ENCODE measurements at places on chromosomes 11 and 22.

- DNase-seq = no peak
These were observed 3.0 kb downstream of the GSTT4 start for GRCh38 chr22:24002272-24002671.

GRCh38 chr11:123477205-123477907 lies 47.3 kb downstream of the GRAMD1B start:
- DNase-seq = no peak

DNA sequence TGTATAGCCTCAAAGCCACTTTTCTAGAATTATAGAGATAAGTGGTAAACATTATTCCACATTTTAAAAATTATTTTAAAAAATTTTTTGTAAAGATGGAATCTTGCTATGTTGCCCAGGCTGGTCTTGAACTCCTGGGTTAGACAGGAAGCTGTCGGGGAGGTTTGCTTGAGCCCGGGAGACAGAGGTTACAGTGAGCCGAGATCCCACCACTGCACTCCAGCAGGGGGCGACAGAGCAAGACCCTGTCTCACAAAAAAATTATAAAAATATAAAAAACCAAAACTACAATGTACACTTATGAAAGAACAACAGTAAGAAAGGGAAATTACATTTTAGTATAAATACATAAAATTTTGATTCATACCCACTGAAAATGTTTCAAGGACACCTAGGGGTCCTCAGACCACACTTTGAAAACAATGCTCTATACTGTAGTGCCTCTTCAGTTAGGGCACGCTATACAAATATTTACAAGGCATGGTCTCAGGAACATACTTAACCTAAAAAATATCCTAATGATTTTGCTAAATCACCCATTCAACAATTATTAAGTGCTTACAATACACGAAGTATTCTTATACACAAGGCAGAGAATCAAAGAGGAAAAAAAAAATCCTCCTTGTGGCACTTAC lies 111.2 kb downstream of the MRTFA start:
- peak; percentile 42 for DNase-seq

GRCh38 chr11:67083786-67084366 lies 27.2 kb downstream of the RHOD start:
- no peak for DNase-seq

- DNase-seq = no peak
These were observed 18.7 kb downstream of the CELSR1 start for GRCh38 chr22:46518542-46519325.

- no peak for DNase-seq
These were observed 34.0 kb upstream of the A4GALT start for GRCh38 chr22:42754658-42755057.

GRCh38 chr11:103888541-103888951 lies 147.9 kb upstream of the DDI1 start:
- no peak for DNase-seq

DNA sequence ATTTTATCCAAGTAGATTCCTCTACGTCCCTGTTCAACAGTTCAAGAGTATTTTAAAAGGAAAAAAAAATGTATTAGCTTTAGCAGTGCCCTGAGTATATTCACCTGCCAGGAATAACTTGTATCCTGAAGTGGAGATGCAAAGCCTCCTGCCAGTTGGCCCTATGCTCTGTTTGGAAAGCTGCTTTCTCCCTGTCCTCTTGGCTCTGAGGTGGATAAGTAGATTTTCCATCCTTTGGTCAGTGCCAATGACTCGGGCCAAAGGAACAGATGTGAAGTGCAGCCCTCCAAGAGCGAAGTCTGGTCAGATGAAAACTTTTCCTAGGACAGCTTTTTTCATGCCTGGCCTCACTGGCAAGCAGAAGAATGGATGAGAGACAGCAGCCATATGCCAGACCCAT lies 839.9 kb upstream of the TENM4 start:
- DNase-seq = no peak

DNA sequence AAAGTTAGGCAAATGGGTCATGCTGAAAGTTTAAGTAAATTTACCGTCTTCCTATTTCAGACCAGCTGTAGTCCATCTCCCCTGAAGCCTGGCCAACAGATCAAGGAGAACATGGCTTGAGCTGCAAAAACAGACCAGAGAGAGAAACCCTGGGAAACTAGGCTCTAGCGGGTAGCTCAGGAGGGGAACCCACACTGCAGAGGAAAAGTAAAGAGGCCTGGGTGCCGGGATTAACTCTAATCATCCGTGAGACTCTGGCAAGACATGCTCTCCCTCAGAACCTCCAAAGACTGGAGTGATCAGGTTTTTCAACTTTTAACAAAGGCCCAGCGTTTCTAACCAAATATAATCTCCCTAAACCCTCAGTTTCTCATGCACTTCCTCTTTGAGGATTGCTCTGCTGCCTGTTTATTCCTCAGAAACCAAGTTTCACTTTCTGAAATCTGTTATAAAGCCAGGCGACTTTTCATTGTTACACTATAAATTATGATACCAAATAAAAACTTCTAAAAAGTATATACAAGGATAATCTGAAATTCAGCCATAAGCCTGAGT lies 67.5 kb downstream of the GAB2 start:
- DNase-seq = no peak

DNA sequence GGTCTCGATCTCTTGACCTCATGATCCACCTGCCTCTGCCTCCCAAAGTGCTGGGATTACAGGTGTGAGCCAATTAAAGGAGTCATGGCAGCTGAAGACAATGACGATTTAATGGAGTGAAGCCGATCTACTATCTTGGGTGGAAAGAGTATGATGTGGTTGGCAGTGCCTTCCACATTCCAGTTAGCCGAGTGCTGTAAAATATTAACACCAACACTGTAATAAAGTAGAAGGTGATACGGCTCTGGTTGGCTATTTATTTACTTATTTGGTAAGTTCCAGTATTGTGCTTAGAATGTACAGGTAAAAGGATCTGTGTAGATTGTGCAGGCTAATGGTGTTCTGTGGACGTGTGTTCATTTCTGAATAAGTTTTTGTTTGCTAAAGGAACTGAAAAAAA lies 149.6 kb upstream of the MTMR2 start:
- no peak for DNase-seq

DNA sequence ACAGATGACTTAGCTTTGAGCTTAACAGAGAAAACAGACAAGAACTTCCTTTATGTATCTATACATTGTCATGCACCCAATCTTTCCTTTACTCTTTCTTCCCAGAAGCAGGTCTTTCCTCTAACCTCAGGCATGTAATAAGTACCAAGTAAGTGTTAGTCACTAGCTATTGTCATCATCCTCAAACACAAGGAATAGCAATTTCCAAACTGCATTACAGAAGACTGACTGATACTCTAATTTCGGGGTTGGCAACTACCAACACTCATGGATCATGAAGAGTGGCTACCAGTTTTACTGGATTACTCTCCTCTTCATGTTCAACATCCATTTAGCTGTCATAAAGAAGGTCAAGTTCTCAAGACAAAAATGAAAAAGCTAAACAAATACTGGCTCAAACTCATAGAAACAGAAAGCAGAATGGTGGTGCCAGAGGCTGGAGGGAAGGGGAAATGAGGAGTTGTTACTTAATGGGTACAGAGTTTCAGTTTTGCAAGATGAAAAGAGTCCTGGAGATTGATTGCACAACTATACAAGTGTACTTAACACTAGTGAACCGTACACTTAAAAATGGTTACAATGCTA lies 111.6 kb downstream of the SIK3 start:
- DNase-seq = no peak

DNA sequence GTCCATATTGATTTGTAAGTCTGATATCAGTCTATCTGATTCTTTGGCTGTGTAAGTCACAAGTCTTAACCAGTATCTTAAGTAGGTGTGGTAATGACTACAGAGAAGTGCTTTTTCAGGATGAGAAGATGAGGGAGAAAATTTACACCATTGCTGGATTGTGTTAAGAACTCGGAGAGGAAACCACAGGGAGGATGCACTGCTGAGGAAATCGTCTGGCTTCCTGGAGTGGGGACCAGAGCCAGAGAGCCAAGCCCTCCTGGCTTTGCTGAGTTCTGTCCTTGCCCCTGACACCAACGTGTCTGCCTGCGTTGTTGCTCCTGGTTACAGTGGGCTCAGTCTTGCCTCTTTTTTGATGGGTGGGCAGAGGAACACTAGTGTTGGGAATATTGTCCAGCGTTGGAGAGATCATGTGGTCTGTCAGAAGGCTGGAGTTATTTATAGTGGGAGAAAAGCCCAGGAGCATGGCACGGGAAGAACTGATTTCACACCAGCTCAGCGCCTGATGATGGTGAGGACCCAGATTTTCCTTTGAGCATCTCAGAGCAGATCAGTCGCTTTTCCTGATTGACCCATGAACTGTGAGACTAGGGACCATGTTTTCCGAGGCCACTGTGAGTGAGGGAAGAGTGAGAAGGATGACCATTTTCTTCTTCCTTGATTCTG lies 29.6 kb downstream of the MARK2 start:
- DNase-seq = no peak

GRCh38 chr11:88043149-88043548 lies 132.1 kb downstream of the RAB38 start:
- no peak for DNase-seq

DNA sequence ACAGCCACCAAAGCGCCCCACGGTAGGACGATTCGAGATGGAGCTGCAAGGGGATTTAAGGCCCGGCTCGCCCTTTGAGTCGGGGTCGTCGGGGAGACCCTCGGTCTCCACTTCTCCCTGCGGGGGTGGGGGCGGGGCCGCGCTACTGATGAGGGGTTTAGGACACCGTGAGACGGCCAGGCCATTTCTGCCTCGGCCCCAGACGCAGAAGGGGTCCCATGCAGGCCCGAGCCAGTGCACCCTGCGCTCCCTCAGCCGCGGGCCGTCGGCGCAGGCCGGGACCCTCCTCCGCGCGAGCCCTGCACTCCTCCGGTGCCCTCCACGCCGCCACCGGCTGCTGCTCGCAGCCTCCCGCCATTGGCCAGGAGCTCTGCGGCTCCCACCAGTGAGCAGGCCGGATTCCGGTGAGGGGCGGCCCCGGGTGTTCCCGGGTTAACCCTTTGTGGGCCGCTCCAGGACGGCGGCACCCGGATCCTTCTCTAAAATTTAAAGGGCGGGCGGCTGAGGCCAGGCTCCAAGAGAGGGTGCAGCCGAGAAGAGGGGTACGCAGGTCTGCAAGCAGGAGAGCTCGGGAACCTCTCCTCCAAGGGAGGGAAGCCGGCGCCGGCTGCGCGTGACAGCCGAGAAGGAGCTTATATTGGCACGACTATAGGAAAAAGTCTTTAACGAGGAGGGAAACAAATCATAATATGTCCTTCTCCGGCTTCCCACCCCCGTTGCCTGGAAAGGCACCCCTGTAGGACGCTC lies 18.0 kb downstream of the CREB3L1 start:
- peak; percentile 26 for DNase-seq

- no peak for DNase-seq
These were observed 9.6 kb upstream of the EMID1 start for GRCh38 chr22:29195964-29196666.

DNA sequence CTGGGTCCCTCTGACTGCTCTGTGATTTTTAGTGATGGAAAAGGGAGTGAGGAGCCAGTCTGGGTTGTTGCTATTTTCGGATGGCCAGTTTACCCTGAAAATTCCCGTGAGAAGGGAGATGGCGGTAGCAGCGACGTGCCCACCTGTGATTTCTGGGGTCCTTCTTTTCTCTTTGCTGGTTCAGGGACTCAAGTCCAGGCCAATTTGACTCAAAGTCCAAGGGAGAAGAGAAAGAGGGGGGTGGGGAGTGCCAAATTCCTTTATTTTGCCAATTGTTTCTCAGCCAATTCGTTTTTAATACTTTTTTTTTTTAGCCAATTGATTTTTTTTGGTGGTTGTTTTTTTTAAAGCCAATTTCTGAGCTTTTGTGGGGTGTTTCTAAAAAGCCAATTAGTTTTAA lies 6.9 kb downstream of the IGF2 start:
- no peak for DNase-seq

DNA sequence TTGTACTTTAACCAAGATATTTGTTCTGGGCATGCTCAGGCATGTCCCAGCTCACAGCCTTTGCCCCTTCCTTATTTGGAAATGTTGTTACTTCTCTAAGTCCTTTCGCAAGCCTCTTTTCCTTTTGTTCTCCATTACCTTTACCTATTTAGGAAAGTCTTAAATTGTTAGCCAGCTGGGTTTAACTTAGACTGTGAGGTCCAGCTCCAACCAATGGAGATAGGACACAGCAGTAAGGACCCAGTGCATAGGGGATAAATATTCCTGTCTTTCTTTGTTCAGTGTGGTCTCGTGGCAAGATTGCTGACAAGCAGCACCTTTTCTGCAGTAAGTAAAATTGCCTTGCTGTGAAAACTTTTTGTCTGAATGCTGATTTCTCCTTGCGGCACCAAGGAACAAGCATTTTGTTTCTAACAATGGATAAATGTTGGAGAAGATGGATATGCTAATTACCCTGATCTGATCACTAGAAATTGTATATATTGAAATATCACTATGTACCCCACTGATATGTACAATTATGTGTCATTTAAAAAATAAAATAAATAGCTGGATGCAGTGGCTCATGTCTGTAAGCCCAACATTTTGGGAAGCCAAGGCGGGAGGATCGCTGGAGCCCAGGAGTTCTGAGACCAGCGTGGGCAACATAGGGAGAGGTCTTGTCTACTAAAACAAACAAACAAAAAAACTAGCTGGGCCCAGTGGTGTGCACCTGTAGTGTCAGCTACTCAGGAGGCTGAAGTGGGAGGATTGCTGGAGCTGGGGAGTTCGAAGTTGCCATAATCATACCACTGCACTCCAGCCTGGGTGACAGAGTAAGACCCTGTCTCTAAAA lies 31.9 kb upstream of the FTH1 start:
- no peak for DNase-seq

DNA sequence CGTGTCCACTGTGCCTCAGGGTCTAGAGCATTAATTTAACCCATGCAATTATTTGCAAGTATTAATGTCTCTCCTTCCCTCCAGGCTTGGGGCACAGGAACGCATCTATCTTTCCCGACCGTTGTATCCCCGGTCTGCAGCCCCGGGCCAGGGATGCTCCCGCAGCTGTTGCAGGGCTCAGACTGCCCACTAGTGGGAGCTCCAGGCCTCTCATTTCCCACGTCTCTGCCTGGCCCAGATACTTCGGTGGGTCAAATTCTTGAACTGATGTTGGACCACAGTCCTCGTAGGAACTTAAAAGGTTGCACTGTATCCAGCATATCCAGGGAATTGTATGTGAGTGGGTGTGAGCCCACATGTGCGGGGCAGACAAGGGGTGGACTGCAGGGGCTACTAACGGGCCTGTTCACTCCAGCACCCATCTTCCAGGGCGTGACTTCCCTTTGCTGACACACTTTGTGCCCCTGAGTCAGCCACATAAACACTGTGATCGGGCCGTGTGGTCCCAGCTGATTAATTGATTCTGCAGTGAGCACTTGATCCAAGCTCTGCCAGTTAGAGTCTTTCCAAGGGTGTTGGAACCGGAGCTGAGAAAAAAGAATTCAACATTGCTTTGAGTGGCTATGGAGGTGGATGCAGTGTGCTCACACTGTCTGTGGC lies 451.3 kb downstream of the TBC1D22A start:
- DNase-seq = no peak

DNA sequence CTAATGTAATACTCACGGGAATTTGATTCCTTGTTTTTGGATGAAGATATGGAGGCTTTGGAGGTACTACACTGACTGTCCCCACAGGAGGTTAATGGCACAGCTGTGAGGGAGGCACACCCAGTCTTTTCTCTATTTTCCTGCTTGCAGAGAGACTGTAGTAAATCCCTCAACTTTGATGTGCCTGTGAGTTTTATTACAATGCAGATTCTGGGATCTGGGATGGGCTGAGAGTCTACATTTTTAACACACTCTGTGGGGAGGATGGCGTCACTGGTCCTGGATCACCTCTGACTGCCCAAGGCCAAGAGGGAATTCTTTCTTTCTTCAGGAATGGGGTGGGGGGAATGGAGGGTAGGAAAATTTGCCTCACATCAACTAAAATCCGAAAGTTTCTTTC lies 80.2 kb upstream of the NTM start:
- DNase-seq = no peak

All from stimulated activated CD8-positive, alpha-beta memory T cell treated with anti-CD3 and anti-CD28 coated beads, Interleukin-4, amount 100 ng/mL, for 4 hours (primary cell).